ENCODE measurements at places on chromosomes 5 and 9. TPM values are rescaled to one million over a fixed set of nuclear protein-coding genes. Genes with fewer than 3 reads are reported as not detected.
A peak's percentile ranks its signal among the peaks of the same experiment; 100 is the strongest.

- DNase-seq = no peak
These were observed 282.4 kb upstream of the ADAMTS16 start for GRCh38 chr5:4857761-4858160.

DNA sequence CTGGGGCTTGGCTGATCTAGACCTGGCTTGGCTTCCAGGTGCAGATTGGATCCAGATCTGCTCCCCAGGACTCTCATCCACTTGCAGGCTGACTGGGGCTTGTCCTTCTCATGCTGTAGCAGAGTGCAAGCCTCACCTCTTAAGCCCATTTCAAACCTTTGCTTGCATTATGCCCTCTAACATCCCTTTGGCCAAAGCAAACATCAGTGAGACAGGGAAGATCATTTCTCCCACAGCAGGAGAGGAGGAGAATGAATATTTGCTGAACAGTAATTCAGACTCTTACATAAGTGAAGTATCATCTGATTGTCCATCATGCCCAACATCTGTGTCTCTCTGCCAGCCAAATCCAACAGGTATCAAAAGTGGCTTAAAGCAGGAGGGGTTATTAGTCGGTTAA lies 194.9 kb downstream of the C9orf152 start:
- no peak for DNase-seq

DNA sequence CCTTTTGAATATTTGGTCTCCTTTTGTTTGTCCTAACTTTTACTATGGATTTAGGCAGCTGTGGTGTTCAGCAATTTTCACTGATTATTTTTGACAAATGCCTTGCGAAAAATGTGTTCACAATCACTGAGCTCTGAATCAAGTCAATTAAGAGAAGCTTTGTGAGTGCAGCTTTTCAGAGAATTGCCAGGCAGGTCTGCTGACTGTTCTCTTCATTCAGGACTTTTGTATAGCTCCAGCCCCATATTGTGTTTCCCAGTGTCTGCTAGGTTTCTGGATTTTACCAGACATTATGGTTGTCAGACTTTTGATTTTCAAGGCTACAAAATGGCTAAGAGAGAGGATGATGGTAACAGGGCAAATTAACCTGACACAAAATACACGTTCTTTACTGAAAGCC lies 1055.9 kb downstream of the CDH18 start:
- DNase-seq = no peak

- DNase-seq = no peak
These were observed 23.5 kb upstream of the IL7R start for GRCh38 chr5:35833224-35833623.

DNA sequence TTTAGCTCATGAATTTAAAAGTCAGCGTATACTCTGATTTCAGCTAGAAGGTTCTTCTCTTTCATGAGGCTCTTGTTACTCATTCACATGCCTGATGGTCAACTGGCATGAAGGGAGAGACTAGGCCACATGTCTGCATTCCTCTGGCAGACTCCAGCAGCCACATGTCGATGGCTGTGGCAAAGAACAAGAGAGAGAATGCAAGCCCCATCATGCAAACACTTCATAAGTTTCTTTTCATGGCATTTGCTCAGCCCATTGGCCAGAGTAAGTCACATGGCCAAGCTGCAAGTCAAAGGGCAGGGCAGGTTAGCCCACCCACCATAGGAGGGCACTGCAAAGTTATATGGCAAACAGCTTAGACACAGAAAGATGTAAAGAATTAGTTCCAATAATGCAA lies 5.4 kb downstream of the KCNV2 start:
- DNase-seq = peak; percentile 86

DNA sequence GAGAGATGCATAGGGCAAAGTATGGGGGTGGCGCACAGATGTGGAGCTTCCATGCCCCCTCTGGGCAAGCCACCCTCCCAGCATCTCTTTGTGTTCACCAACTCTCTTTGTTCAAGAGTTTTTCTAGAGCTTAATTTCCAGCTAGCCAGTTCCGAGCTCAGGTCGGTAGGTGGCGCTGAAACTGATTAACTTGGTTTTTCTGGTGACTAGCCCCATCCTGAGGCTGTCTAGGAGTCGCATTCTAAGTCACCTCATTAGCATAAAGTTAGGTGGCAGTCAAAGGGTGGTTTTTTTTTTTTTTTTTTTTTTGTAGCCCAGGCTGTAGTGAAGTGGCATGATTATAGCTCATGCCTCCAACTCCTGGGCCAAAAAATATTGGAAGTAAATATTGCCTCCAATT lies 476.4 kb downstream of the KDM4C start:
- no peak for DNase-seq

DNA sequence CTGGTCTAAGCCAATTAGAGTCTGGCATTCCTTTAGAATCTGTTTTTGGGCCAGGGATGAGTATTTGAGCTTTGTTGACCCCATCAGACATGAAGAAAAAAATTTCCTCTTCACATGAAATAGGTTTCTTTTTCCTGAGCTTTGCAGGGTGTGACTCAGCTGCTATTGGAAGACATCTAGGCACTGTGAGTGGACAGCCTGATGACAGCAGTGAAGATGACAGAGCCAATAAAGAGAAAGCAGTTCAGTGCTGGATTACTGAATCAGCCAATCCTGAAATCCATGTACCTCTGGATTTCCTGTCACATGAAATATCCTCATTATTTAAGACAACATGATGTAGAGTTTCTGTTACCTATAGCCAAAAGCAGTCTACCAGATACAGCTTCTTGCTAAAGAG lies 51.3 kb upstream of the GRIA1 start:
- DNase-seq = no peak

GRCh38 chr9:109391176-109391575 lies 70.3 kb upstream of the EPB41L4B start:
- no peak for DNase-seq

- peak; percentile 69 for DNase-seq
These were observed 3.2 kb upstream of the SMIM23 start for GRCh38 chr5:171782332-171782966.

DNA sequence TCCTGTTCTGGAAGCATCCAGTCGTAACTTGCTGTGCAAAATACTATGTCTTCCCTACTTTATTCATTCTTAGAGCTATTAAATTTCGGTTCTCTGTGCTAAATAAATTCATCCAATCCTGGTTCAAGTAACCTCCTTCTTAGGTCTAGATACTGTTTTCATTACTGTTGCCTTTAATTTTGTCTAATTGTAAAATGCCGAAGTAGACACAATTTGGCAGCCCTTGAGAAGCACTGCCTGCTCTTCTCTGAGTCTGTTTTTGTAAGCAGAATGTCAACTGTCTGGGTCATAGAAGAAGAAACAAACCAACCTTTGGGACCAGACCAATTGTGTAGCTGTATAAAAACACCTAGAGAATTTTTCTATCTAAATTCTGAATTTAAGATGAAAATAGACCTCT lies 249.3 kb downstream of the PJA2 start:
- no peak for DNase-seq

GRCh38 chr5:122121479-122122465 lies 7.6 kb upstream of the ZNF474 start:
- DNase-seq = peak; percentile 61

GRCh38 chr9:95940265-95940664 lies 64.8 kb downstream of the ERCC6L2 start:
- DNase-seq = no peak

GRCh38 chr9:34574571-34574970 lies 15.0 kb downstream of the CNTFR start:
- DNase-seq = peak; percentile 85

- DNase-seq = no peak
These were observed 489.4 kb downstream of the PRELID2 start for GRCh38 chr5:145345511-145346287.

DNA sequence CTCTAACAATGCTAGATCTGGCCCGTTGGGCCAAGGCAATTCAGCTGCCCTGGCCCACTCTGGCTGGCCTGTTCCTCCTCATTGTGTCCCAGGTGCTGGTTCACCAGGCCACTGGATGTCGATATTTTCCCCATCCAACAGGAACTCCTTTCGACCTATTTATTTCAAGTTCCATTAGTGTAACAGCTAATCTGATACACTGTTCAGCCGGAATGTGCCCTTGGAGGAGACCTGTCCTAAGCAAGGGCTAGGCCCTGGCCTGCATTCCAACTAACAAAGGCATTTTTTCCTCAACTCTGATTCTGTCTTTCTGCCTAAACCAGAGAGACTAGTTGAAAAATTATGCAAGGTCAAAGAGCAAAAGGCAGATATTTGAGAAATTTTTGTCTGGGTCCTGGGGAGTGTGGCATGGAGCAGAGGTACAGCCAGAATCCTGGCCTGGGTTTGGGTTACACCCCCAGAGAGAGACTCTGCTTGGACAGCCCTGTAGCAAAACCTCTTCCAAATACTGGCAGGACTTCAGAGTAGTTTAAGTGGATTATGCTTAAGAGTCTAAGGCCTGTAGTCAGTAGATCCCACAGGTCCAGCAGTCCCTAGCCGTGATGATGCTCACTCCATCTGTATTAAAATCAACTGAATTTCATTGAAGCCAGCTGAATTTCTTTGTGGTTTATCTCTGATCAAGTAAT lies 36.1 kb downstream of the MARCHF11 start:
- DNase-seq = peak; percentile 12

DNA sequence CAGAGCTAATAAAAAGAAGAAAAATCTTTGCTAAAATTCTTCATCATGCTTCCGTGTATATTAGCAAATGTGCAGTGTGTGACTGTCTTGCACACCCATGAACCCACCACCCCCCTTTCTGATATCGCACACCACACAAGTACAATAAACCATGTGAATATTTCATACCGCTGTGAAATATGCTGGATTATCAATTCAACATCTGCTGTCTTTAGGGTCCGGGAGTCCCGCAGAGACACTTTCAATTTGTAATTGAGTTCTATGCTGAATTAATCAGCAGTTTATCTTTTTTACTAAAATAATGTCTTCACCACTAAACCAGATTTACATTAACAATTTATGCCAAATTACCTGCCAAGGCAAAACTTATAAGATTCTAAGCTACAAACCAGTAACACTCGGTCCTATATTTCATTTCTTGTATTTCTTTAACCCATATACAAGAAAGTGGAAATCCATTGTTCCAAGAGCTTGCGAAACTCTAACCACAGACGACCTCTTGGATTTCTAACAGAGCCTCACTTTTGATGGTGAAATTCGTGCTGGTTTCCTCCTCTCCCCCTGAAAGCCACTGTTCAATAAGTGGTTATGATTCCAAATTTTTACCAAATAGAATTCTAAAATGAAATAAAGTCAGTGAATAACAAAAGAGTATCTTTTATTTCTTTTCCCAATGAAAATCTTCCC lies 44.2 kb downstream of the PSMB7 start:
- DNase-seq = no peak

DNA sequence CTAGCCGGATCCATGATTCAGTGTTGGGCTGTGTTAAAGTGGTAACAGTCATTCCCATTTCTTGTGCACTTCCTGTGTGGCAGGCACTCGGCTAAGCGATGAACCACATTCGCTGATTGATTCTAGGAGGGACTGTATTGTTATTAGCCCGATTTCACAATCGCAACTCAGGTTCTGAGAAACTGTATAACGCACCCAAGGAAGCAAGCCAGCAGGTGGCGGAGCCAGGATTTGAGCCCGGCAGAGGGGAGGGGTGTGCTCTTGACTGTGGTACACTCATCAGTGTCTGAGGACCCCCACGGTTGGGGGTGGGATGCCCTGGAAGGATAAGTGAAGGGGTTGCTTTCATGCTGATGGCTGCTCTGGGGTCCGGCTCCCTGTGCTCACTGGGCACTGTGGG lies 34.7 kb downstream of the LRSAM1 start:
- DNase-seq = no peak

DNA sequence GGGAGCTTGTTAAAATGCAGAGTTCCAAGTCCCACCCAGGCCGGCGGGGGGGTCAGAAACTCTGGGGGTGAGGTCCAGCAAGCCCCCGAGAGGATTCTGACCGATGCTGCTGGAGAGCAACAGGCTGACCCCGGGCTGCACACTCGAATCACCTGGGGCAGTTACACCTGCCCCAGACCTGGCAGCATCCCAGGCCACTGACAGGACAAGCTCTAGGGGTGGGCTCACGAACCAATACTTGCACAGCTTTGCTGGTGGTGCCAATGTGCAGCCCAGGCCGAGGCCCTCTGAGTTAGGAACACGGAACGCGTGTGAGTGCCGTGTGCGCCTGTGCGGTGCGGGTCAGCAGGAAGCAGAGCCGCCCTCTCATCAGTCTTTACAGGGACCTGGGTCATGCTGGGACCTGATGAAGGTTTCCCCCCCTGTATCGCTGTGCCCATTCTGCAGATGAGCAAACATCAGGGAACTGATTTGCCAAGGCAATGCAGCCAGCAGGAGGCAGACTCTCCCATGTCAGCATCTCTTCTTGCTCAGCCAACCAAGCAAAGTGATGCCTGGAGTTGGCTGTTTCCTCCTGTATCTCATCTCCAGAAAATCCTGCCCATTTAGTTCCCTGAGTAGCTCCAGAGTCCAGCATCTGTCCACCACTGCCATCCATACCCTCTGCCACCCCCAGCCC lies 16.3 kb downstream of the FAM163B start:
- DNase-seq = no peak

GRCh38 chr9:120920806-120921178 lies 5.8 kb downstream of the TRAF1 start:
- DNase-seq = no peak

GRCh38 chr5:59972043-59972442 lies 78.5 kb upstream of the PDE4D start:
- no peak for DNase-seq

DNA sequence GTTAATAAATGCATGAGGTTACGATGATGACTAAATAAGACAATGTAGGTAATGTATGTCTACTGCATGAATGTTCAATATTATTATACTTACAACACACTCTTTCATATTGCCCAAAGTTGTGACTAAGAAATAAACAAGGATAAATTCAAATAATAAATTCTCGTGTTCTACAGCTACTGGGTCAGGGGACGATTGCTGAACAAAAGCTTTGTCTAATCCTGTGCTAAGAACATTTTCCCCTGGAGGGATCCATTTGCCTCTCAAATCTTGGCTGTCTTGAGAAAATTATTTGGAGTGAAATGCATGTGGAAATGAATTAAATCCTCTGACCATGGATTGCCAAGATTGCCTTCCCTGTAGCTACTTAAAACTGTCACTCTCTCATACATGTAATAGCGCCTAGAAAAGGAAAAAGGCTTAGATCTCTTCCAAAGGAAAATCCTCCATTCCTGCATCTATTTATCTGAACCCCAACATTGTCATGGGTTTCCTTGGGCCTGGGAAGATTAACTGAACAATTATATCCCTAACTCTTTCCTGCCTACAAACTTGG lies 893.8 kb upstream of the ACO1 start:
- DNase-seq = no peak

- DNase-seq = peak; percentile 92
These were observed 47.1 kb upstream of the RAI14 start for GRCh38 chr5:34608859-34609648.

- peak; percentile 32 for DNase-seq
These were observed 62.3 kb downstream of the TENT4A start for GRCh38 chr5:6775571-6775970.

IGFBPL1 gene
- 0.75 TPM for polyA plus RNA-seq

SLC45A2 gene
- polyA plus RNA-seq = 0.58 TPM

OR13C3 gene
- polyA plus RNA-seq = not detected

LCN1 gene
- polyA plus RNA-seq = not detected

CAMK2A gene
- polyA plus RNA-seq = 65.6 TPM

ANXA1 gene
- 166 TPM for polyA plus RNA-seq

SLC34A3 gene
- polyA plus RNA-seq = 1.0 TPM

ARSB gene
- 18.1 TPM for polyA plus RNA-seq
